H9 (cell line): ENCODE measurements at places on chromosomes 6 and 20. TPM values are rescaled to one million over a fixed set of nuclear protein-coding genes. Genes with fewer than 3 reads are reported as not detected.

RAB44 gene
- total RNA-seq, result 0.04 TPM in 1 of 2 replicates, not detected in the other

SAMD3 gene
- 0.26 and 0.39 TPM in 2 replicates for total RNA-seq

DNA sequence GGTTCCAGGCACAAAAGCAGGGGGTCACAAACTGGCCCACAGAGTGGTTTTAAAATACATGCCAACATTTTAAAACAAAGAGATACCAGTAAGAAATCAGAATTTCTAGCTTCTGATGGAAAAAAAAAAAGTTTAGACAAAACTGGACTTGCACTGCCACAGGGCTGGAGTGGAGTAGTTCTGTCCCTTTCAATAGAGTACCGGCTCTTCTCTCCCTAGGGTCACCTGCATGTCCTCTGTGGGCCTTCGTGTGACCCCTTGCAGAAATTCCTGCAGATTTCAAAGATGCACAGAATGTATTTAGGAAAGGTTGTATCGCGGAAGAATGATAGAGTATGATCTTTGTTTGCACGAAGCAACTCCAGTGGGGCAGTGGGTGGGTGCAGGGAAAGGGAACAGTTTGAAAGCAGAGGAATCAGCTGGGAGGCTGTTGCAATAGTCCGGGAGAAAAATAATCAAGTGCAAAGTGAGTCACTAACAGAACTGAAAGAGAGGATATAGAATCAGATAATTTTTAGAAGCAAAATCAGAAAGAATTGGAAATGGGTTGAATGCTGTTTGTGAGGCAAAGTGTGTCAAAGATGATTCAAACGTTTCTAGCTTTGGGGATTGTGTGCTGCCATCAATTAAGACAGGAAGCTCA is 97.3 kb upstream of the STXBP5 start:
- H3K27ac ChIP-seq, result no peak overlapping the region
- no peaks in the 10 kb centered on the region for H3K36me3 ChIP-seq
- H3K4me3 ChIP-seq, result no peak overlapping the region
- no peaks in the 10 kb centered on the region for H3K4me1 ChIP-seq

DNA sequence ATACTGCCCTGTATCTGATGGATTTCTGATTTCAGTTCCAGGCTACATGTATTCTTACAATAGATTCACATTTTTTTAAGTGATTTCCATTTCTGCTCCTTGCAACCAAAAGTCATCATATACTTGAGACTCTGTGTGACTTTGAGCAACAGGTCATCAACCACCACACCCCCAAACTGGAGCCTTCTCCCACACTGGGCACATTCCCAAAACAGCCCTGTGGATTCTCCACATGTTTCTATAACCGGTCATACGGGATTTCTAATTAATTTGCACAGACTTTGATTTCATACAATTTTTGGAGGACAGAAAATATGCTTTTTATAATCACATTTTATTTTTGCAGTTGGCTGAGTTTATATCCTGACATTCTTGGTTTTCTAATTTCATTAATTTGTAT is 317.2 kb upstream of the ID4 start:
- no peak overlapping the region for H3K27ac ChIP-seq
- H3K27me3 ChIP-seq, result no peaks in the 10 kb centered on the region
- H3K4me3 ChIP-seq, result no peak overlapping the region
- peaks cover 18% of the 10 kb centered on the region for H3K36me3 ChIP-seq

DNA sequence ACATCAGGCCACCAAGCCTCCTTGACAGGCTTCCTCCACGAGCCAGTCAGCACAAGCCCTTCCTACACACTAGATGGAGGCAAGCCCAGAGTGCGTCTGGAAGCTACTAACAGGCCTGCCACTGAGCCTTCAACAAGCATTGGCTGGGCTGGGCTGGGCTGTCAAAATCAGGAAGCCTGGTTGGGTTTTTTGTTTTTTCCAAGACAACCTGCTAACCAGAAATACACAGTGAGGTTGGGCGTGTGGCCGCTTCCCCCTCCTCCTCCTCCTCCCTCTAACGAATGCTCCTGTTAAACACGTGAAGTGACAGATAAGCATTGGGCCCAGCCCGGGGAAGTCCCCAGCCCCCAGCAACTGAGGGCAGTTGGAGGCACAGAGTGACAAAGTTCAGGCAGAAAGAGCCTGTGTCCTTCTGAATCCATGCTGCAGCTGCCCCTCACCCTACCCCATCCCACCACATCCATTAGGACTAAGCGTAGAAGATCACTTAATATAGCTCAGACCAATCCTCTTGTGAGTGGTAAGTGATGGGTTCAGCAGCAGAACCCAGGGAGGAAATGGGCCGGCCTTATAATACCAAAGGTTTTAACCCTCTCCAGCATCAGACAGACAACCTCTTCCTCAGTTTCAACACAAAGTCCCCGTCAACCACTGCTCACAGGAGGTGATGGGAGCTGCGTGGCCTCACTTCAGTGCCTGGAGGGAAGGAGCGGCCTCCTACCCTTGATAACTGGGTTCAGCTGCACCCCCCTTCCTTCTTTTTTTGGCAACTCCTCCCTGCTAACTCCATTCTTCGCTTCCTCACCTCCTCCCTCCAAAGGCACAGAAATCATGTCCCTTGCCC is 1.1 kb downstream of the NFATC2 start:
- peaks cover 10% of the 10 kb centered on the region for H3K27me3 ChIP-seq
- H3K27ac ChIP-seq, result no peak overlapping the region
- H3K36me3 ChIP-seq, result no peaks in the 10 kb centered on the region
- H3K4me1 ChIP-seq, result no peaks in the 10 kb centered on the region

ZSCAN26 gene
- 9.0 TPM in 2 replicates for total RNA-seq

DNA sequence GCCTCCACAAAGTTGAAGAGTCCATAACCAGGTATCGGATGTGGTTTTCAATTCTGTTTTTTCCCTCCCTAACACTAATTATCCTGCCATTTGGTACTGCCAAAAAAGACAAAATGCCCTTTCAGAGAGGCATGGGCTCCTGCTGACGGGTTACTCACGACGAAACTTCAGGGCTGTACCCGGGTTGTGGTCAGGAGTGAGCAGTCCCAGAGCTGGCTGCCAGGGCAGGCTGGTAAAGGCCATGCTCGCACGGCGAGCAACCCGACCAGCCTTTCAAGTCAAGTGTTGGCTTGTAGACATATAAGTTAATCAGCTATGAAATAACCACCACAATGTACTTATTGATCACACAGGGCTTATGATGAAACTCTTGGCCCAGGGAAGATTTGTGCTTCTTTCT is 152.5 kb downstream of the FOXC1 start:
- H3K4me3 ChIP-seq, result no peak overlapping the region
- no peaks in the 10 kb centered on the region for H3K36me3 ChIP-seq
- no peaks in the 10 kb centered on the region for H3K27me3 ChIP-seq

DNA sequence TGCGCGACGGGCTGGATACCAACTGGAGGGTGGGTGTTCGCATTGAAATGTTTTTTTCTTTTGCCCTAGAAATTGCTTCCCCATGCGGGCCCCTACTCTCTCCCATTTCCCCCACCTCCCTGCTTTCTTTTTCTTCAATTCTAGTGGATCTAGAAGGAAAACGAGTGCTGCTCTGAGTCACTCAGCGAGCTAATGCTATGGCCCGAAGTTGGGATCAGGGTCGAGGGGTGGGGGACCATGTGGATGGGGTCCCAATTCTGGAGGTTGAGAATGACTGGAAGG is 71.5 kb downstream of the SOX4 start:
- no peaks in the 10 kb centered on the region for H3K27me3 ChIP-seq
- peak overlapping the region; percentile 85 for H3K27ac ChIP-seq
- peak overlapping the region; percentile 95 for H3K4me3 ChIP-seq
- peaks cover 6% of the 10 kb centered on the region; the same call in 2 of the 3 replicates for H3K36me3 ChIP-seq

CCDC170 gene
- 0.07 and 0.26 TPM in 2 replicates for total RNA-seq

LST1 gene
- not detected in 2 replicates for total RNA-seq

- DNase-seq, result no peak
- H3K4me1 ChIP-seq, result peaks cover 2% of the 10 kb centered on the region; the same call in 1 of the 2 replicates
Observed at GRCh38 chr20:16349523-16350260, 223.6 kb downstream of the KIF16B start.

TBXT gene
- total RNA-seq, result 0.31 and 0.48 TPM in 2 replicates

- DNase-seq, result no peak
- H3K27me3 ChIP-seq, result peaks cover 31% of the 10 kb centered on the region
- H3K4me3 ChIP-seq, result no peak overlapping the region
- H3K36me3 ChIP-seq, result no peaks in the 10 kb centered on the region; the same call in 2 of the 3 replicates
Observed at GRCh38 chr20:2698186-2698817, 5.7 kb downstream of the EBF4 start.
